NCI-H2029 (cell line): ENCODE measurements at places on chromosomes 12 and 14.

- no peak for DNase-seq
Measured at GRCh38 chr12:66726556-66726955, 47.7 kb upstream of the GRIP1 start.

GRCh38 chr12:16880864-16881285, 274.9 kb upstream of the LMO3 start:
- DNase-seq, result peak; percentile 6

DNA sequence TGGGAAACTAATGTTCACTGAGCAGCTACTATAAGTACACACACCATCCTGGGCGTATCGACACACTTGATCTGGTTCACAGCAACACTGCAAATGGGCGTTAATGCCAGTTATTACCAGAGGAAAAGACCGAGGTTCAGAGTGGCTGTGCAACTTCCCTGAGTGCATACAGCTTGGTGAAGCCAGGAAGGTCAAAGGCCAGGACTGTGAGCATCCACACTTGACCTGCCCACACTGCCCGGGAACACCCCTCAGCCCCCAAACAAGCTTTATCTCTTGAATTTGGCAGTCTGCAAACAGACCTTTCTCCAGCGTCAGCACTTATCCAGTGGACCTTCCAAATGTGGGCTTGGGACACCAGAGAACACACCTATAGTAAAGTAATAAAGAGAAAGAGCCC, 312.6 kb downstream of the BCL11B start:
- DNase-seq, result no peak

DNA sequence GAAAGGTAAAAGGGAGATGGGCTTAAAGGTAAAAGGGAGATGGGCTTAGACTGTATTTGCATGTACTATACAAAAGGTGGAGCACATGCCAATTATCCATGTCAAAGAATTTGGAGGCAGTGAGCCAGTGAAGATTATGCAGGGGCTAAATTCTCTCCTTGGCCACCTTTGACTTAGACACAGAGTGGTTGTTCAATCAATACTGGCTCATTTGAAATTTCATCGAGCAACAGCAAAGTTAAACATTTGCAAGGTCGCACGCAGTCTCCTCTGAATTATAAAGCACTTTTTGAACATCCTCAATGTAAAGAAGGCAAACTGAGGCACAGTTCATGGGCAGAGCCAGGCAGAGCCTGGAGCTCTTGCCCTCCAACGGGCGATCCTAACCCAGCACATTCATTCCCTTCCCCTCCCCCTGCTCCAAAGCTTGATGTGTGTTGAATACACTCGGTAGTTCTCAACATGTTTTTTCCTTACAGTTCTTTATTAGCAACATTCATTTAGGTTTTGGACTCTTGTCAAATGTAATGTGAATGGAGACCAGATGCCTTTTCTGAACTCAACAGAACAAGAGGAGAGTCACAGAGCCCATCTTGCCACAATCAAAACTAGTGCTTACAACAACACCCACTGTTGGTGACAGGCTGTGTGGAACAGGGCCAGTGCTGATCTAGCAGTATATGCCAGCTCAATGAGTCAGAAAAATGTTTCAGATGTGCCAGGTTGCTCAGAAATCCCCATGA, 169.7 kb upstream of the G2E3 start:
- DNase-seq, result no peak

- peak; percentile 66 for DNase-seq
Measured at GRCh38 chr14:90454041-90455000, 57.5 kb downstream of the CALM1 start.

DNA sequence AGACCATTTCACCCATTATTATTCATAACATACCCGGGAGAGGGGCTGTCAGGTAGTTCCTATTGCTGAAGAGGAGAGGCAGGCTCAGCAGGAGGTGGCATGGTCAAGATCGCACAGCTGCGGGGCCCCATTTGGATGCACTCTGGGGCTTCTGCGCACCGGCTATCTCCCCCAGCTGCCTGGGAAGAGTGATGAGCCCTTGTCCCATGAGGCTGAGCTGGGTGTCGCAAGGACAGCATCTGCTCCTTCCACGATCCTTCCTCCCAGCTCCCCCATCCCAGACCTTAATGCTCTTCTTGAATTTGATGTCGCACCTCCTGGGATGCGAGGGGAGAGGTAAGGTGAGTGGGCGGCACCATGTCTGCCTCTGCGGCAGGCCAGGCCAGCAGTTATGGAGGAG, 62.6 kb downstream of the SLC24A4 start:
- DNase-seq, result no peak

GRCh38 chr12:24728366-24728765, 220.5 kb downstream of the BCAT1 start:
- no peak for DNase-seq
